Thymus (tissue), 14 donors: ENCODE measurements at places on chromosomes 12 and 14. TPM values are rescaled to one million over a fixed set of nuclear protein-coding genes. Genes with fewer than 3 reads are reported as not detected.

The KSR2 gene
- total RNA-seq: 0.09 TPM

The RIN3 gene
- 6.2 TPM for total RNA-seq

The PRIMA1 gene
- total RNA-seq: 0.09 TPM

The CIROP gene
- total RNA-seq: 0.05 TPM

The GLS2 gene
- total RNA-seq: 1.0 TPM

The POMT2 gene
- total RNA-seq: 3.5 TPM

DNA sequence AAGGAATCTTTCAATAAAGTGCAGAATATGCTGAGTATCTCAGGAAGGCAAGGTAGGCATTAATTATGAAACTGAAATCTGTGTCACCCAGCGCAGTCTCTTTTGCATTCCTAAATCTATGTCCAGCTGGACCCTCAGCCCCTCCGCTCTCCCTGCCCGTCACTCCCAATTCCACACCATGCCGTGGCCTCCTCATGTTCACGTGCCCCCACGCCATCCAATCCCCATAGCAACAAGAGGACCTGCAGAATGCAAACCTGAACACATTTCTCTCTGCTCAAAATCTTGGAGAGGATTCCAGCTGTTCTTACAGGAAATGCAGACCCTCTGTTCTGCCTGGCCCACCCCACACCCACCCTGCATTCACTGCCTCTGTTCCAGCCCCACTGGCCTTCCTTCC lies 35.3 kb downstream of the KDM2B start:
- DNase-seq: no peak

- DNase-seq: no peak
Observed at GRCh38 chr12:62866451-62867082, 68.4 kb downstream of the PPM1H start.

DNA sequence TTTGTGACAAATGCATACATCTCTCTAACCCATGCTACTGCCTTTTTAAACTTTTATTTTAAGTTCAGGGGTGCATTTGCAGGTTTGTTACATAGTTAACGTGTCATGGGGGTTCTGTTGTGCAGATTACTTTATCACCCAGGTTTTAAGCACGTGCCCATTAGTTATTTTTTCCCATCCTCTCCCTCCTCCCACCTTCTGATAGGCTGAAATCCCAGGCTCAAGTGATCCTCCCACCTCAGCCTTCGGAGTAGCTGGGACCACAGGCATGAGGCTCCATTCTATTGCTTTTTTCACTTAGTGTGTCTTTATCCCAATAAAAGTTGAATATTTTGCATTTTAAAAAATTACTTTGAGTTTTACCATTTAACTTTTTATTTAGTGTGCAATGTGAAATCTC lies 68.9 kb downstream of the BAZ1A start:
- DNase-seq: no peak

DNA sequence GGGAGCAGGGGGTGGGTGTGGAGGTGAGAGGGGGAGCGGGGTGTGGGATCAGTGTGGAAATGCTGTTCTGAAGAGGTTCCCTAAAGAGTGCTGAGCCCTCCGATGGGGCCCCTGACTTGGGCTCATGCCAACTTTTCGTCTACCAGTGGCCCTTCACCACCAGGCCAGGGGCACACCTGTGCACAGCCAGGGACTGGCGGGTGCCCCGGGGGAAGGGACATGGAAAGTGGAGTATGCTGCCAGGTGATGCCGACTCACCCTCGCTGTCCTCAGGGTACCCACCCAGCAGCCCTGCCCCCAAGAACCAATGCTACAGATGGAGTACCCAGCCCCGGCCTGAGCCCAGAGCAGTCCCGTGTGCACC lies 26.2 kb downstream of the AMN start:
- DNase-seq: no peak

- no peak for DNase-seq
Observed at GRCh38 chr12:132024758-132025157, 75.0 kb downstream of the EP400 start.

GRCh38 chr12:122067966-122068365 lies 10.6 kb upstream of the MLXIP start:
- DNase-seq: no peak
